GM12891 (cell line): ENCODE measurements at places on chromosomes 2 and 18.

- DNase-seq, result no peak
Observed at GRCh38 chr2:54714996-54715395, 8.5 kb upstream of the EML6 start.

- DNase-seq, result no peak
Observed at GRCh38 chr18:74831571-74832250, 234.0 kb downstream of the ZNF407 start.

DNA sequence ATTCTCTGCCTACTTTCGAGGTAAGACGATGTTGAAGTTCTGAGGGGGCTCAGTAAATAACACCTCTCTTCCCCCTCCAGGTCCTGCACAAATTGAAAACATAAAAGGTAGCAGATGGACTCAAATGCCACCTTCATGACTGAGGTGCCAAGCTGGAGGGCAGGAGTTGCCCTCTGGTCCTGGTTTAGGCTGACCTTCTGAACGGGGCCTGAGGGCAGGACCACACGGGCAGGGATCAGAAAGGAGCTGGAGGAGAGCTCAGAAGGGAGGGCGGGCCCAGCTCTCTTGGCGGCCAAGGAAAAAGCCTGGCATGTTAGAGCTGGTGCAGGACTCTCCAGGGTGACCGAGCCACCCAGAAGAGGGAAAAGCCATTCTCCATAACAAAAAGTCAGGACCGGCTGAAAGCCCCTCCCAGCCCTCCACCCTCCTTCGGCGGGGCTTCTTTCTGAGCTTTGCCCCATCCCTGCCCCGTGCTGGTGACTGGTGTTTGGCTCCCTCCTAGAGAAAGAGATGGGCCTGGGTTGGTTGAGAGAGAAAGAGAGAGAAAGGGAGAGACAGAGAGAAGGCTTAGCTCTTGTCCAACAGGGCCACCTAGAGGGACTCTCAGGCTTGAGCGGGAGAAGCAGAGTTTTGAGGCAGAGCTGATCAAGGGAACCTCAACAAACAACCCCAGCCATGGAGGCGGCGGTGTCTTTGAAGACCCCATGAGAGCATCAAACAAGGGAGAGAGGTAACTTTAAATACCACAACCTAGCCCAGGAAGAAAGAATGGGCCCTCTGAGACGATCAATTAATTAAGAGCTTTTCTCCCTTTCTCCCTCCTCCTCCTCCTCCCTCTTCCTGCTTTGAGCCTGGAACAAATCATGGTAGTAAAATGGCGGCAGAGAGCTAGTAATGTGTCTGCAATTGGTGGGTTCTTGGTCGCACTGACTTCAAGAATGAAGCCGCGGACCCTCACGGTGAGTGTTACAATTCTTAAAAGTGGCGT is 50.8 kb downstream of the WIPF1 start:
- no peak for DNase-seq

DNA sequence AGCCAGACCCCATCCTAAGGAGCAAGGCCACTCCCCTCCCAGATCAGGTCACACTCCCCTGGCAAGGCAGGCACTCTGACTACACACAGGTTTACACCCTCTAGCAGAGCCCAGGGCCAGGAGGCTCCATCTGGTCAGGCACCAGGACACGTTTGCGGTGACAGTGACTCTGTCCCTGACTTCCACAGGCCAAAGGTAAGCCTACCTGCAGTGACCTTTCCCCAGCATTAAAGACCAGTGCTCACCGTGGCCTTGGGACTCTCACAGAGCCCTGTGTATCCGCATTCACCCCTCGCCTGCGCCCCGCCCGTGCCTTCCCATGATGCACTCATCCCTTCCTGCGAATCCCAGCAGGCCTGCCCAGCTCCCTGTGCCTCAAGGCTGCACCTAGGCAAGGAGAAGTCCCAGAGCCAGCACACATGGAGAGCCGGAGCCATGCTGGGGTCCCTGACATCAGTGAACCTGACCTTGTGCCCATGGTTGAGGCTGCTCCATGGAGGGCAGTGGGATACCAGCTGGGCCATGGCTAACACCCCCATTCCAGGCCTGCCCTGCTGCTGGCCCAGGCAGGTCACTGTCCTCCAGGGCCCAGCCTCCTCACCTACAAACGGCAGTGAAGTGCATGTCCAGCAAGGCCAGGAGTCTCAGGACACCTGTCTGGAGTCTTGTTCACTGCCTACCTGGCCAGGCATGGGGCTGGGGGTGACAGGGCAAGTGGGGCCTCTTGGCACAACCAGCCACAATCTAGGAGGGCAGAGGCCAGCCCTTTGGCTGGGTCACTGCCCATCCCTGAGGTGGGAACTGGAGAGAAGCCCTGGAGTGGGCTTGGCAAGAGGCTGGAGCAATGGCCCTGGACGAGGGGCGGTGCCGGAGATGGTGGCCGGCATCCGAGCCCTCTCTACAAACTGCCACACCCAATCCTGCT is 3.0 kb downstream of the NEURL3 start:
- DNase-seq, result no peak

DNA sequence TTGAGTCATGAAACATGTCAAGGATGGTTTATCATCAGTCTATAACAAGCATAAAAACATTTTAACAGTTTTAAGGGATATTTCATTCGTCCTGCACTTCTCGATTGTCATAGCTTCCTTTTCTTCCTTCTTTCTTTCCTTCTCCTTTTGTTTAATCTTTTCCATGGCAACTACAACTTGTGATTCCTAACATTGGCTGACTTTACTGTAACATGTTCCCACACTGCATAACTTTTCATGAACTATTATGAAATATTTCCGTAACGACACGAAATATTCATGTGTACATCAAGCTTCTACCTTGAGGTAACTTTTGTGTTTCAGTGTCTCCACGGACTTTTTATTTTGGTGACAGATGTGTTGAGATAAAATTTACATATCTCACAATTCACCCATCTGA is 134.4 kb downstream of the ACTR3 start:
- DNase-seq, result no peak

DNA sequence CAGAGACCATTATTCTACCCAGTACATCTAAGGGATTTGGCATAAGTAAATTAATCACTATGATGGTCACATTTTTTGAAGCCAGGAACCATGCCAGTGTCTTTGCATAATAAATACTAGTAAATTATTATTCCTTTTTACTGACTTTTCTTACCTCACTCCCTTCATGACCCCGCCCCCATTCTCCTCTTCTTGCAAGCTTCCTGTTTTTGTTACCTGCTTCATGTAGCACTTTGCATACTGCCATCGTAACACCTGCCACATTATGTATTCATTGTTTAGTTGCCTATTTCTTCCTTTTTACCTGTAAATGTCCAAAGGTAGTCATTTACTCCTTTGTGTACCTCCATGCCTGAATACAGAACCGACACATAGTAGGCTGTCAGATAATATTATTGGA is 309.5 kb downstream of the KIAA1328 start:
- no peak for DNase-seq

DNA sequence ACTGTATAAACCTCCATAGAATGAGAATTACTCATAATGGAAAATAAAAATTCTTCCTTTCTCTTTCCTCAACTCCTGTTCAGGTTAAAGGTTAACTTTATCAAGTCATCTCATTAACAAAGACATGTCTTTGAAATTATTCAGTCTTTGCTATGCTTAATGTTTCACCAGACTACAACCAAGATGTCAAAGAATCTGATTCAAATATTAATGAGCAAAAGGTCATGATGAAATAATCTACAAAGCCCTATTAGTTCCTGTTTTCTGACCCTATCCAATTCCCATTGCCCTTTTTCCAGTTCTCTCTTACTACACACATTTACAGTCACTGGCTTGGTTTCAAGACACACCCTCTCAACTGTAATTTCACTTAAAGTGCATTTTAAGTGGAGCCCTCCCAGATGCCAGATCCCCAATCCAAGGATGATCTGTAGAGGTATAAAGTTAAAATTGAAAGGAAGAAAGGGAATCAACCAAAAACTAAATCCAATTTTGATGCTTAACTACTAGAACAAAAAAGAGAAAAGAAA is 246.9 kb upstream of the CYP26B1 start:
- DNase-seq, result no peak

GRCh38 chr2:17615728-17616351 is 75.3 kb downstream of the VSNL1 start:
- DNase-seq, result no peak

DNA sequence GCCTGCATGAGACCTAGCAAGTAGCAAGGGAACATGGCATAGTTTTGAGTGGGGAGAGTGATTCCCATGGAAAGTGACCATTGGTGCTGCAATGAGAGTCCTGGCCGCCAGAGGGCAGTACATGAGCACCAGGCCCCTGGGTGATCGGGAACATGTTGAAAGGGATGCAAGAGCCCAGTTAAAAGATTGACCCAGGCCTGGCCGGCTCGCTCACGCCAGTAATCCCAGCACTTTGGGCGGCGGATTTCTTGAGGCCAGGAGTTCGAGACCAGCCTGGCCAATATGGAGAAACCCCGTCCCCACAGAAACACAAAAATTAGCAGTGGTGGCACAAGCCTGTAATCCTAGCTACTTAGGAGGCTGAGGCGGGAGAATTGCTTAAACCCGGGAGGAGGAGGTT is 22.2 kb downstream of the FAP start:
- DNase-seq, result peak; percentile 17

DNA sequence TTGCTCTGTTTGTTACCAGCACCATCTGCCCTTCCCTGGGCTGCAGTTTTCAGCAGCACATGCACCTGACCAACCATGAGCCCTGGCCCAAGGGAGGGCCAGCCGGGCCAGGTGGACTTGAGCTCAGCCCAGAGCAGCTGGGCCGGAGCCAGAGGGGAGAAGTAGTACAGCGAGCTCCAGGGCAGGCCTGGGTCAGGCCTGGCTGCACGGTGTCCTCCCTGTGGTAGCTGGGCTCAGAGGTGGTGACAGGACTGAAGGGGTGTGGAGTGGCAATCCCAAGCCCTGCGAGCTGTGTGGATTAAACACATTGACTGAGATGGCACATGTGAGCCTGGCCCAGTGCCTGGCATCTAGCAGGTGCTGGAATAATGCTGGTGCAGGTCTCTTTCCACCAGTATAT is 222.2 kb downstream of the GLI2 start:
- no peak for DNase-seq

GRCh38 chr2:215775106-215775505 is 238.2 kb downstream of the MREG start:
- no peak for DNase-seq

DNA sequence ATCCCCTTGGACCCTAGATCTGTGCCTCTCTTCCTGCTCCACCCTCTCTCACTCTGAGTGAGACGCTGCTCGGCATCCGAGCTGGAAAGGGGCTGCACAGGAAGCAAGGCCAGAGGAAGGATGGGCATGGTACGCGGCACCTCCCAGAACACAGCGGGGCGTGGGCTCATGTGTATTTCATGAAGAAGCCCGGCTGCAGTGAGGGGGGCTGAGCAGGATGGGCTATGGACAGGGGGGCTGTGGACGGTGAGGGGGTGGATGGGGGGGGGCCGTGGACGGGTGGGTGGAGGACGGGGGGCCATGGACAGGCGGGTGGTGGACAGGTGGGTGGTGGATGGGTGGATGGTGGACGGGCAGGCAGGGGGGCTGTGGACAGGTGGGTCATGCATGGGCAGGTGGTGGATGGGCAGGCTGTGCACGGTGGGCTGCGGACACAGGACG is 28.5 kb downstream of the SLC66A2 start:
- DNase-seq, result no peak

- no peak for DNase-seq
Observed at GRCh38 chr2:464562-465309, 176.8 kb upstream of the ALKAL2 start.

GRCh38 chr2:20577495-20578235 is 73.2 kb downstream of the HS1BP3 start:
- DNase-seq, result no peak

GRCh38 chr2:105509269-105510086 is 110.6 kb upstream of the FHL2 start:
- no peak for DNase-seq

DNA sequence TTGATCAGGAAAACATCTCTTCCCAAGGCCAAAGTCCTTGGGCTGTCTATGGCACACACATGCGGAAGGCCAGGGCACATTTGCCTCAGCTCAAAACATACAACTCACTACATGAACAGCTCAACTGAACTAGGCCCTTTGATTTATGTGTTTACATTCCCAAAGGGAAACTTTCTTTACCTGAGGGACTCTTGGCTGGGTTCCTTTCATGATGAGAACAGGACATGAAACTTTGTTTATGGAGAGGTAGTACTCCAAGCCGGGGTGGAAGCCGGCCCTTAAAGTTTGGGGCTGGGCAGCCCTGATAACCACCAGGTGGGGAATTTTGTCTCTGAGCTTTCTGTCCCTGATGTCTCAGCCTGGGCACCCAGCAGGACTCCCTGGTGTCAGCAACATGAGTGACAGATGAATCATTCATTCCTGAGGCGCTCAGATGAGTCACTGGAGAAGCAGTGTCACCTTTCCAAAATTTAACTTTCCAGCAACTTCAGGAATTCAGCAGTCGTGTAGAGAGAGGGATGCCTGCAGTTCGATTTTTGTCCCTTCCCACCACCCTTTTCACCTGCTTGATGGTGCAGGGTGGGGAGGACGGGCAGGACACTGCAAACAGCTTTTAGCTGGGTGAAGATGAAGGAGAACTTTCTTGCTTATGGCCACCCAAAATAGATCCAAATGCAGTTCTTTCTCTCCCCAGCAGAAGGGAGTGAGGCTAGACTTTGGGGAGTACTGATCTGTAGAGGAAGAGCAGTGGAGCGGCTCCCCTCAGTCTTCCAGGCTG is 331.6 kb downstream of the DYSF start:
- DNase-seq, result no peak
